Cortex of kidney (tissue), 1 donor: ENCODE measurements at places on chromosomes 2 and 18.

DNA sequence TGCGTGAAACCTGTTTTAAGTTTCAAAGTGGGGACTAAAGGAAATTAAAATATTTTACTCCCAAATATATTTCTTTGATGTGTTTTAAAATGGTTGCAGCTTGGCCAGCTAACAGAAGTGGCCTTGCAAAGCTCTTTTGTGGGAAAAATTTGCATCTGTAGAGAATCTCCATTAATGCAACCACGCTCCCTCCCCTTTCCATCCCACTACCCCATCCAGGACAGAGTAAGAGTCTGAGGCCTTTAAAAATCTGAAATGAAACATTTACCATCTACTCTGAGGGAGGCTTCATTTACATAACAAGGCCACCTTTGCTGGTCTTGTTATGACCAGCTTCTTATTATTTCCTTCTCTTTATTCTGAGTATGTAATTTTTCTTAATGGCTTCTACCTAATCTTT lies 63.5 kb downstream of the STAT4 start:
- DNase-seq = no peak

DNA sequence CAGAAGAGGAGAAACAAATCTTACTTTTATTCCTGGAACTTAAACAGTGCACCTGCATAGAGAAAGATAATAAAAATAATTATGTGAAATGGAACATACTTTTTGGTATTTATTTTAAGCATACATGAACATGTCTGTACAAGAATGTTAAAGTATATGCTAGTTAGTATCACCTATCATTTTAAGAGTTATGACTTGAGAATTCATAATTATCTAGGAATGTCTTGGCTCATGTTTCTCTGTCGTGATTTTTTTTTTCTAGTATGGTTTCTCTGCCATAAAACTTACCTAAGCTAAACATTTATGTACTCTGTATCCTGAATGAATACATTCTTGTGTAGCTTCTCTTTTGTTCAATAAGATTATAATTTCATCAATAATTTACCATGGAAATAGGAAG lies 4.2 kb downstream of the SERPINB7 start:
- DNase-seq = no peak

DNA sequence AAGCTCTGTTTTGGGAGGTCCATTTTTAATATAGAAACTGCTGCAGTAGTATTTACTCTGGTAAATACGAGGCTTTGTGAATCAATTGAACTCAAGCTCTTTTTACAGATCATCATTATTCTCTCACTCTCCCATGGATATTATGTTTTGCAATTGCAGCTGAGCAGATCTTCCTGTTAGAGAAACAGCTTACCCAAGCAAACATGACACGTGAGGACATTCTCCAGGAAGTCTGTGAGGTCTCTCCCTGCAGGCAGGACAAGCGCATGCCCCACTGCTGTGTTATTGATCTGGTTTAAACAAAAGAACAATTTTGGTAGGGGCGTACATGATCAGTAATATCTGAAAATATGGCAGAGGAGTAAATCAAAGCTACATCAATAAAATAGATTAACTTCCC lies 72.1 kb downstream of the COL6A3 start:
- no peak for DNase-seq

DNA sequence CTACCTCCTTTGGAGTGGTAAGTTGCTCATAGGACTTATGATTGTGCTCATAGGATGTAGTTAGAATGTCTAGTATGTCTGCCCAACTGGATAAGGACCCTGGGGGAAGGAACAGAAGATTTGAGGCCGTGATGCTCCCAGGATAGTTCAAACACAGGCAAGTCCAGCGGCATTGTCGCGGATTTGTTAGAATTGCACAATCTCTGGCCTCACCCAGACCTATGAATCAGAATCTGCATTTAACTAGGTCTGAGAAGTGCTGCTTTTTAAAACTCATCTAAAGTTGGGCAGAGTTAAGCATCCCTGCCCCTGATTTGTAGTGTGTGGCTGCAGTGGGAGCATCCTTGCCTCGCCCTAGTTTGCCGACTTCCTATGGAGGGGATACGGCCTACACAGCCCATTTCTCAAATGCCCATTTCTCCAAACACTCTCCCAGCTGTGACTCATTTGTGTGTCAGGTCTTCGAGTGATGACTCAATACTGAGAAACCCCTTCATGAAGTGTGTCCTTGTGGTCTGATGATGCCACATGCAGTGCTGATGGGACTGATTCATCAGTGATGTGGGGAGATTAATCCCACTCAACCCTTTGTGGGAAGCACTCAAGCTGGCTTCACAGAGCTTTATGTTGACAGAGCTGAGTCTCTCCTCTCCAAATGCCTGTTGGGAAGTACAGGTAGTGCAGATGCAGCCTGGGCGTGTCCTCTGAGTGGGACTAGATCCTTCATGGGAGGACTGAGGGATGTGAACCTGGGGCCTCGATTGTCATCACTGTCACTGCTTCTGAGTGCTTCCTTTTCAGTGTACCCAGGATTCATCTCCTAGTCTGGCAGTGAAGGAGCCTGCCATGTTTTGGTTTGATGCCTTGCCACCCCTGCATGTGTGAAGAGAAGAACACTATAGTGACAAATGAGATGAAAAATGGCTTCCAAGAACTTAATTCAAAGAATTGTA lies 18.7 kb downstream of the SMIM21 start:
- DNase-seq = no peak

GRCh38 chr2:201450954-201451291 lies 335 bp downstream of the TRAK2 start:
- no peak for DNase-seq

DNA sequence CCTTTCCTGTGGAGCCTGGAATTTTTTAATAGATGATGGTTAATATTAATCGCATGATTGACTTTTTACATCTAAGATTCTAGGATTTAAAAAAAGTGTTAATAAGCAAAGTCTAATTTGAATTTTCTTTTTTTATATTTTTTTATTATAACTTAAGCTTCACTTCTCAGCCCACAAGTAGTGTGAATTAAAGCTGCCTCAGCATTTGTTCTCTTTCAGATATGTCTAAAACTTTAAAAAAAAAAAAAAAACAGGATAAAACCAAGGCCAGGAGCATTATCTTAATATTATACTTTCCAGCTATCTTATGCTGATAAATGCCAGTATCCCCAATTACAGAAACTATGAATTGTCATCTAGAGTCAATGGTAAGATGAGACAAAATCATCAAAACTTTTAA lies 109.7 kb downstream of the CD226 start:
- no peak for DNase-seq

DNA sequence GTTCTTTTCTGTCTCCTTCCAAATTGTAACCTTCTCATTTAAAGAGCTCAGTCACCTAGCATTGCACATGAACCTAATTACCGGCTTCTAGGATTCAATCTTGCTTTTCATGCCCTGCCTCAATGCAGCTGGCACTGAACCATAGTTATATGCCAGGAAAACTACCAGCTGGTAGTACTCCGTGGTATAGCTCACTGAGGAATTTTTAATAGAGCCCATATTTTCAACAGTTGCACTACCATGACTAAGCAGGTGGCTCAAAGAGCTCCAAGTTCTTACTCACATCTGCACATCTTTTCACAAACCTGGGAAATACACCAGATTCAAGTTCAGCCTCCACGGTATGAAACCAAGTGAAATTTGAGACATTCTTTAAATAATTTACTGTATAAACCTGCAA lies 363.5 kb downstream of the GRB14 start:
- no peak for DNase-seq

- DNase-seq = no peak
Measured at GRCh38 chr2:107303964-107304363, 418.0 kb upstream of the ST6GAL2 start.
